ENCODE measurements at places on chromosomes 4 and X. TPM values are rescaled to one million over a fixed set of nuclear protein-coding genes. Genes with fewer than 3 reads are reported as not detected.

GLRA3 gene
- total RNA-seq = not detected

RIBC1 gene
- 1.4 TPM for total RNA-seq

FREM3 gene
- total RNA-seq = not detected

SEC24B gene
- 9.1 TPM for total RNA-seq

SYTL5 gene
- 1.6 TPM for total RNA-seq

CDKL2 gene
- 1.2 TPM for total RNA-seq

SSX4B gene
- not detected for total RNA-seq

ARHGEF38 gene
- total RNA-seq = not detected

LPAR4 gene
- 0.34 TPM for total RNA-seq

GALNT7 gene
- total RNA-seq = 9.8 TPM

LGI2 gene
- total RNA-seq = not detected

SERTM2 gene
- total RNA-seq = not detected
